Peyer's patch (tissue), 4 donors: ENCODE measurements at places on chromosomes 5 and 9. TPM values are rescaled to one million over a fixed set of nuclear protein-coding genes. Genes with fewer than 3 reads are reported as not detected.
A peak's percentile ranks its signal among the peaks of the same experiment; 100 is the strongest.

Gene PCDHA13
- total RNA-seq, result 0.27 TPM

Gene FST
- 3.5 TPM for total RNA-seq

Gene ZDHHC11
- total RNA-seq, result 20.6 TPM

Gene CMYA5
- 15.7 TPM for total RNA-seq

Gene FOXI1
- total RNA-seq, result not detected

Gene GPX3
- total RNA-seq, result 292 TPM

Gene GLDC
- not detected for total RNA-seq

Gene SPINK6
- total RNA-seq, result not detected

Gene C6
- total RNA-seq, result 2.8 TPM

Gene ACTBL2
- not detected for total RNA-seq

Gene PLAC8L1
- 2.0 TPM for total RNA-seq

Gene NMRK1
- total RNA-seq, result 23.6 TPM

Gene KCNN2
- total RNA-seq, result not detected

- no peak overlapping the region for H3K4me3 ChIP-seq
- no peaks in the 10 kb centered on the region for H3K27me3 ChIP-seq
- no peak overlapping the region for H3K27ac ChIP-seq
- no peaks in the 10 kb centered on the region for H3K36me3 ChIP-seq
- no peak for DNase-seq
These were observed 860.8 kb upstream of the DMAC1 start for GRCh38 chr9:8660383-8660782.

DNA sequence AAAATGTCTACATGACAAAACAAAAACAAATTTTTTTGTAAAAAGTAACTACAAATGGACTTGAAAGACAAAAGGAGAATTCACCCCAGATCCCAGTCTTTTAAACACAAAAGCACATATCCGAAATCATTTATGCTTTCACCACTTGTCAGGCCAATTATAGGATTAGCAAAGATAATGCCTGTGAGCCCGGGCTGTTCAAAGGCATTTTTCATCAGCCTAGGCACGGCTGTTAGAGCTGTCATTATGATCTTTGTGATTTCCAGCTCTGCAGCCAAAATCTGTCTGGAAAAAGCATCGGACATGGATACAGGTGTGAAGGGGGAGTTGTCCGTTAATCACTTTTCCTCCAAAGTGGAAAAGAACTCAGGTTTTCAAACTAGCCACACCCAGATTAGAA, 23.6 kb upstream of the RAB14 start:
- H3K27me3 ChIP-seq, result no peaks in the 10 kb centered on the region
- H3K27ac ChIP-seq, result no peak overlapping the region
- DNase-seq, result no peak
- no peaks in the 10 kb centered on the region for H3K4me1 ChIP-seq
- no peaks in the 10 kb centered on the region for H3K36me3 ChIP-seq

DNA sequence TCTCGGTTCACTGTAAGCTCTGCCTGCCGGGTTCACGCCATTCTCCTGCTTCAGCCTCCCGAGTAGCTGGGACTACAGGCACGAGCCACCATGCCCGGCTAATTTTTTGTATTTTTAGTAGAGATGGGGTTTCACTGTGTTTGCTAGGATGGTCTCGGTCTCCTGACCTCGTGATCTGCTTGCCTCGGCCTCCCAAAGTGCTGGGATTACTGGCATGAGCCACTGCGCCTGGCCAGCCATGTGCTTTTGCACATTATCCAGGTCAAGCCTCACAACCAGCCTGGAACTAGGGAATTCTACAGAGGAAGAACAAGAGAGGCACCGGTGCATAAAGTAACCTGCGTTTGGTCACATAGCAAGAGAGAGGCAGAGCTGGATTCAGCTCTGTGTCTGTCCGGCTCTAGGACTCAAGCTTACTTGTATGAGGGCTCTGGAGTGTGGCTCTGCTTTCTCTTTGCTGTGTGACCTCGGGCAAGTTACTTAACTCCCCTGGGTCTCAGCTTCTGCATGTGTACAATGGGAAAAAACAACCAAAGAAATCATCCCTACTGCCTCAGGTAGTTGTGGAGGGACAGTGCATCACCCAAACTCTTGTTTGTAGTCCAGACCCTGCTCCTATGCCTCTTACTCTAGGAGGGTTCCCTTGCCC, 6.3 kb downstream of the FGF18 start:
- H3K4me3 ChIP-seq, result no peak overlapping the region
- no peaks in the 10 kb centered on the region for H3K27me3 ChIP-seq
- H3K4me1 ChIP-seq, result peaks cover 3% of the 10 kb centered on the region
- H3K27ac ChIP-seq, result no peak overlapping the region
- no peaks in the 10 kb centered on the region for H3K36me3 ChIP-seq

DNA sequence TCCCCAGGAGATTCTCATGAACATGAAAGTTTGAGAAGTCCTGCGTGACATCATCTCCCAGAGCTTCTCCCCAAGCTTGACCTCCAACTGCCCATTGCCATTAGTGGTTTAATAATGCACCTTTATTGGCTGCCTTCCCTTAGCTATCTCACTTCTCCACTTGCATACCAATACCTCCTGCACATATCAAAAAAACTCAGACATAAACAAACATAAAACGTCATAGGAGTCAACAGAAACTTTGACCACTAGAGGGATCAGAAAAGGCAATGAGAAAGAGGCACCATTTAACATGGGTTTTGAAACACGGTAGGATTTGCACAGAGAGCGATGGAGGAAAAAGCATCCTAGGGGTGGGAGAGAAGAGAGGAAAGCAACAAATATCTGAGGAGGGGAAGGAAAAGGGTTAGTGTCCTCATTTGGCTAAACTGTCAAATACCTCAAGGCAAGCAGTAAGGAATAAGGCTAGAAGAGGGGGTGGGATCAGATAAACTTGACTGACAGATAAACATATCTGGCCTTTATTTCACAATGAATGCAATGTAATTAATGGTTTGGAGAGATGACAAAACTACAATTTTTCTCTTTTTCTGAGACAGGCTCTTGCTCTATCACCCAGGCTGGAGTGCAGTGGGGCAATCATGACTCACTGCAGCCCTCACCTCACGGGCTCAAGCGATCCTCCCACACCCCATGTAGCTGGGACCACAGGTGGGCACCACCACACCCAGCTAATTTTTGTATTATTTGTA, 27.0 kb downstream of the GNAQ start:
- no peaks in the 10 kb centered on the region for H3K27me3 ChIP-seq
- H3K4me3 ChIP-seq, result no peak overlapping the region
- H3K4me1 ChIP-seq, result peaks cover 3% of the 10 kb centered on the region
- no peaks in the 10 kb centered on the region for H3K36me3 ChIP-seq

DNA sequence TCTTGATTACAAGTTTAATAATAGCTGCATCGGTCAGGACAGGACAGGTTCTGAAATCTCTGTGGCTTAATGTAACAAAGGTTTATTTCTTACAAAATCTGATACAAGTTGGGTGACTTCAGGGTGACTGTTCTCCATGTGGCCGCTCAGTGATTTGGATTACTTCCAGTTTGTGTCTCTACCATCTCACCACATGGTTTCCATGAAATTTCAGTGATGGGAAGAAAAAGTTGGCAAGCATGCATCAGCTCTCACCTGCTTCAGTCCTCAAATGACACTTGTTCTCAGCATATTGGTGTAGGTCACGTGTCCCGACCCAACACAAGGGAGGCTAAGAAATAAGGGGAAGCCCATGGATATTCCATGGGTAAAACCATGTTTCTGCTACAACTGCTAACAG, 7.8 kb upstream of the TMEM268 start:
- H3K36me3 ChIP-seq, result no peaks in the 10 kb centered on the region
- no peak overlapping the region for H3K27ac ChIP-seq
- no peak overlapping the region for H3K4me3 ChIP-seq
- H3K4me1 ChIP-seq, result no peaks in the 10 kb centered on the region
- no peaks in the 10 kb centered on the region for H3K27me3 ChIP-seq

GRCh38 chr5:58025809-58026208, 434.1 kb downstream of the PLK2 start:
- H3K27me3 ChIP-seq, result no peaks in the 10 kb centered on the region
- no peaks in the 10 kb centered on the region for H3K36me3 ChIP-seq
- no peaks in the 10 kb centered on the region for H3K4me1 ChIP-seq
- no peak overlapping the region for H3K27ac ChIP-seq

DNA sequence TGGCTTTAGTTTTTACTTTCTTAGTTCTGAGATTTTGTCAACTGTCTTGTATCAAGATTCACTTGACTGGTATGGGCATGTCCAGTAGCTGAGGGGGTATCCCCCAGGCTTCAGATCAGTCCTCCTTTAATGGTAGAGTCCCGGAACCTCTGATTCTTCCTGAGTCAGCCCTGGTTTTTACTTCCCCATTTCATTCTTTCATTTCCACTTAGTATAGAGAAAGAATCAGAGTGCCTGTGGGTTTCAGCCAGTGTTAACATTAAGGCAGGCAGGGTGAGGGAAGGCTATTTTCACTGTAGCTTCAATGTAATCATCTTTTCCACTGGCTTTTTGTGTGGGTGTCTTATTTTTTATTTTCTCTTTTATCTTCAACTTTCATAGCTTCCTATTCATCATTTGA, 8.3 kb upstream of the COMMD10 start:
- no peaks in the 10 kb centered on the region for H3K36me3 ChIP-seq
- peak; percentile 30 for DNase-seq
- no peaks in the 10 kb centered on the region for H3K27me3 ChIP-seq
- no peak overlapping the region for H3K27ac ChIP-seq

DNA sequence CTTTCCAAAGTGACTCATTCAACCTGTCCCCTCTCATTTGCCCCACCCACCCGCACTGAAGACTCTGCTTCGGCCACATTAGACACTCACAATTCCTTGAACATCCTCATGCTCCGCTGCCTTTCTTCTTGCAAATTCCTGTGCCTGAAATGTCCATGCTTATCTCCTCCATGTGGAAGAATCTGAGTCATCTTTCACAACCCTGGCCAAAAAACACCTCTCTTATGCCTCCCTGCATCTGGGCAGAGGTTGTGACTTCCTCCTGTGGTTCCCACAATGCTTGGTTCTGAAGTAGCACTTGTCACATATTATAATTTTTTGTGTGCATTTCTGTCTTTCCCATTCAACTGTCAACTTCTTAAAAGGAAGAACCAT, 238.6 kb downstream of the ENC1 start:
- H3K4me1 ChIP-seq, result no peaks in the 10 kb centered on the region
- no peak overlapping the region for H3K27ac ChIP-seq
- H3K36me3 ChIP-seq, result no peaks in the 10 kb centered on the region
- H3K27me3 ChIP-seq, result no peaks in the 10 kb centered on the region

DNA sequence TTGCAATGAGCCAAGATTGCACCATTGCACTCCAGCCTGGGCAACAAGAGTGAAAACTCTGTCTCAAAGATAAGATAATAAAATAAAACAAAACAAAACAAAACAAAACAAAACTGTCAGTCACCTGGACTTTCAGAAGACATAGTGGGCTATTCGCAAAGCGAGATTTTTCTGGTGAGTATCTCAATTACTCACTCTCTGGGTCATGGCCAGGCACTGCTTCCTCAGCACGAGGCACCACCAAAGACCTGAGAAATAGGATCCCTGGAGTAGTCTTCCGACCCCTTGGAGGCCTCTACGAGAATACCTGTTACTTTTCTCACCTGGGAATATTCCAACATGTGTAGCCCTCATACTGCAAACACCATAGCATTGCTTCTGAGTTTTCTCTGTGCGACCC, 201.7 kb upstream of the ZNF618 start:
- no peaks in the 10 kb centered on the region for H3K36me3 ChIP-seq
- H3K4me1 ChIP-seq, result no peaks in the 10 kb centered on the region
- no peak overlapping the region for H3K4me3 ChIP-seq

GRCh38 chr9:72907421-72907820, 45.4 kb downstream of the ALDH1A1 start:
- H3K4me1 ChIP-seq, result no peaks in the 10 kb centered on the region
- no peak overlapping the region for H3K27ac ChIP-seq
- H3K4me3 ChIP-seq, result no peak overlapping the region
- no peaks in the 10 kb centered on the region for H3K36me3 ChIP-seq
- DNase-seq, result no peak

- H3K36me3 ChIP-seq, result no peaks in the 10 kb centered on the region
- H3K4me1 ChIP-seq, result no peaks in the 10 kb centered on the region
- no peak for DNase-seq
- H3K27me3 ChIP-seq, result no peaks in the 10 kb centered on the region
- H3K27ac ChIP-seq, result no peak overlapping the region
These were observed 41.3 kb upstream of the ZSWIM6 start for GRCh38 chr5:61290791-61291210.

DNA sequence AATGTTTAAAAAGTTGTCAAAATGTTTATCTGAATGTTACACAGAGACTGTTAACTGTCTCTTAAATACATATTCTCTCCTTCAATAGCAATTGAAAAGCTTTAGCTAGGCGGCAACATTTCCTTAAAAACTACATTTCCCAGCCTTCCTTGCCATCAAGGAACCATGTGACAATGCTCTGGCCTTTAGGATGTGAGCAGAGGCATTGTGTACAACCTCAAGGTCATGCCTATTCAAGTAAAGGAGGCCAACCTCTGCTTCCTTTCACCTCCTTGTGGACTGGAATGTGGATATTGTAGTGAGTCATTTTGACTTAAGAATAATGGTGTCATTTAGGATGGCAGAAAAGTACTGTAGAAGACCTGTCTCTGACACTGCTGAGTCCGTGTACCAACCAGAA, 23.7 kb upstream of the MROH2B start:
- no peak for DNase-seq
- no peaks in the 10 kb centered on the region for H3K27me3 ChIP-seq
- no peaks in the 10 kb centered on the region for H3K4me1 ChIP-seq
- no peaks in the 10 kb centered on the region for H3K36me3 ChIP-seq
- H3K4me3 ChIP-seq, result no peak overlapping the region

DNA sequence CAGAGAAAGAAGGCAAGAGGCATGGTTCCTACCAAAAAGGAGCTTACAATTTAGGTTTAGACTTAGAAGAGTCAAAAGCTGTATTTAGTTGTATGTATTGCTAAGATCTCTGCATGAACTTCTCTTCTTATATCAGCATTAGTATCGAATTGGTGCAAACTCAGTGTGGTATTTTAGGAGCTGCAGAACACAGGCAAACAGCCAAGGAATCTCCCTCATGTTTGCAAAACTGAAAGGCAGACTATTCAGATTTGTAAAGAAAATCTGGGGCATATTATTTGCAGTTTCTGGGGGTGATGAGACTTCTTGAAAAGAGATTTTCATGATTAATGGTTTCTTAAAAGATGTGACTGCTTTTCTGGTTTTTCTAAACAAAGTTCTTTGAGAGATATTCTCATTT, 252.7 kb downstream of the CEMIP2 start:
- H3K4me3 ChIP-seq, result no peak overlapping the region
- H3K4me1 ChIP-seq, result no peaks in the 10 kb centered on the region
- H3K36me3 ChIP-seq, result no peaks in the 10 kb centered on the region

DNA sequence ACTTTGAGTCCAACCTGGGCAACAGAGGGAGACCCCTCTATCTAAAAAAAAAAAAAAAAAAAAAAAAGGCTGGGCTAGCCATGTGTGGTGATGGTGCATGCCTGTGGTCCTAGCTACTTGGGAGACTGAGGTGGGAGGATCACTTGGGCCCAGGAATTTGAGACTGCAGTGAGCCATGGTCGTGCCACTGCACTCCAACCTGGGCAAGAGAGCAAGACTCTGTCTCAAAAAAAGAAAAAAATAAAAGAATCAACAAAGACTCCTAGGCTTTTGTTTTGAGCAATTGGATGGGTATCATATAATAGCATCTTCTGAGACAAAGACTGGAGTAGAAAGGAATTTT, 481.7 kb upstream of the PAPPA start:
- no peak overlapping the region for H3K27ac ChIP-seq
- no peaks in the 10 kb centered on the region for H3K36me3 ChIP-seq
- no peaks in the 10 kb centered on the region for H3K27me3 ChIP-seq
- no peaks in the 10 kb centered on the region for H3K4me1 ChIP-seq
- H3K4me3 ChIP-seq, result no peak overlapping the region
- DNase-seq, result no peak

- H3K4me3 ChIP-seq, result no peak overlapping the region
- H3K27ac ChIP-seq, result no peak overlapping the region
- no peak for DNase-seq
- no peaks in the 10 kb centered on the region for H3K4me1 ChIP-seq
- no peaks in the 10 kb centered on the region for H3K27me3 ChIP-seq
- H3K36me3 ChIP-seq, result no peaks in the 10 kb centered on the region
These were observed 80.3 kb downstream of the FGF1 start for GRCh38 chr5:142605611-142606010.
